ENCODE measurements at places on chromosomes 5 and 9.

- H3K27ac ChIP-seq, result no peak overlapping the region
- no peak overlapping the region for H3K4me3 ChIP-seq
- H3K27me3 ChIP-seq, result no peaks in the 10 kb centered on the region
- H3K36me3 ChIP-seq, result no peaks in the 10 kb centered on the region
Measured at GRCh38 chr9:75389101-75389500, 300.8 kb downstream of the OSTF1 start.

GRCh38 chr5:174073122-174073660, 27.7 kb downstream of the NSG2 start:
- H3K27me3 ChIP-seq, result peaks cover 93% of the 10 kb centered on the region
- no peaks in the 10 kb centered on the region for H3K4me1 ChIP-seq
- no peak for DNase-seq
- H3K36me3 ChIP-seq, result no peaks in the 10 kb centered on the region

DNA sequence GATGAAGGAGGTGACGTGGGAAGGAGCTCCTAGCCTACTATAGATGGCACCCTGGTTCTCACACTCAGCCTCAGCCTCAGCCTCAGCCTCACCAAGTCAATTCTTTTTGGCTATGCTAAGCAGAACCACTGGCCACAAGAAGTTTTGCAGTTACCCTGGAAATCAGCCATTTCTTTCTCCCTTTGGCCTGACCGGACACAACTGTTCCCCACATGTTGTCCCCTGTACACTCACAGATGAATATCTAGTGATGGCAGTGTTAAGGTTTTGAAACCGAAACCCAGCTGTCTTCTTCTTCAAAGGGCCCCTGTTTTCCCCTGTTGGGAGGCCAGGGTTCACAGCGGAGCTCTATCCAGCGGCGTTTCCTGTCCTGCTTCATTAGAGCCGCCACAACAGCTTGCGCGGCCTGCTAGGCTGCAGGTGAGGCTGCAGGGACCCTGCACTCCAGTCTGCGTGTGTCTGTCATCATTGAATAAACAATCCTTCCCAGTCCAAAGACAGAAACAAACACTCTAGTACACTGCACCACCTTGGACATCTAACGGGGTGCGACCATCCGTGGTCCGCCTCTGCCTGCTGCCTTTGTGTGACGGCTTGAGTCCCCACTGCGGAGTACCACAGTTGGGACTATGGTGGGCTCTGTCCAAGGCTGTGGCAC, 250.5 kb downstream of the DENND1A start:
- H3K27me3 ChIP-seq, result no peaks in the 10 kb centered on the region
- H3K4me1 ChIP-seq, result peaks cover 5% of the 10 kb centered on the region
- H3K36me3 ChIP-seq, result peaks cover 5% of the 10 kb centered on the region
- no peak overlapping the region for H3K4me3 ChIP-seq

DNA sequence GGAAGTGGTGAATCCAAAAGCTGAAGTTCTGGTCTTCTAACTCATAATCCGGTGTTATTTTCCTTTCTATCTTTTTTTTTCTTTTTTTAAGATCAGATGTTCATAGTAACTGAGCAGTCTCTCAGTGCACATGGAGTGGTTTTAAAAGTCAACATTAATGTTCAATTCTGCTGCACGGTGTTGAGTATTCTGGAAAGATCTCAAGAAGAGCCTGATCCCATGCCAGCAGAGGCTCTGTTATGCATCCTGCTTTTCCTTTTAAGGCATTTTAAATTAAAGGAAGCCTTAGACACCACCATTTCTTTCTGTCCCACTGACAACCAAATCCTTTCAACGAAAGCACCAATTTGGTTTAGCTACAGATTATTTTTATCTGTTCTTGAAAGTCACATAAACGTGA, 33.4 kb downstream of the SEMA5A start:
- DNase-seq, result no peak
- H3K27ac ChIP-seq, result no peak overlapping the region
- no peak overlapping the region for H3K4me3 ChIP-seq
- no peaks in the 10 kb centered on the region for H3K36me3 ChIP-seq
- H3K27me3 ChIP-seq, result no peaks in the 10 kb centered on the region
- H3K4me1 ChIP-seq, result no peaks in the 10 kb centered on the region

- peaks cover 28% of the 10 kb centered on the region for H3K36me3 ChIP-seq
- no peak overlapping the region for H3K27ac ChIP-seq
- DNase-seq, result no peak
- no peaks in the 10 kb centered on the region for H3K4me1 ChIP-seq
- no peaks in the 10 kb centered on the region for H3K27me3 ChIP-seq
- H3K4me3 ChIP-seq, result no peak overlapping the region
Measured at GRCh38 chr9:113589890-113590289, 126.4 kb downstream of the RGS3 start.

DNA sequence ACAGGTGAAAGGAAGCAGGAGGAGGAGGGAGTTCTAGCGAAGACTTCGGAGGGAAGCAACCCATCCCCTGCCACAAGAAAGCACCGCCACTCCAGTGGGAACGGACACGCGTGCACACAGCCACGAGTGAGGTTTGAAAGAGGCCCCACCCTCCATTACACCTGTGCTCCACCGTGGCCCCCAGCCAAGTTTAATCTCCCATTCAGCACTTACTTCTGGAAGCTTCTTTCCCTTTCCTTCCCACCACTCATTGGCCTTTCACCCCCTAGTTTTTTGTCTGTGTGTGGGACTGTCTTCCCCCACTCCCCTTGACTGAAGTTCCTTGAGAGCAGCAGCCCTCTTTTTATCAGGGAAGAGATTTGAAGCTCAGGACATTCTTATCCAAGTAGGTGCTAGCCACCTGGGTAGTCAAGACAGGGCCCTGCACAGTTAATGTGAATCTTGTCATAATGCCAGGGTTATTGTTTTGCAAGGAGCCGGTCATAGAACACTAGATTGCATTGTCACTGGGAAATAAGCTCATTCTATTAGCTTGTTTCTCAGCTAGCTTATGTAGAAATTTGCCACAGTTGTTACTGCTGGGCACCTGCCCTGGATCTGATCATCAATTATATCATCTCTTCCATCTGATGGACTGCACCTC, 256.0 kb downstream of the DOCK8 start:
- no peak for DNase-seq
- no peaks in the 10 kb centered on the region for H3K27me3 ChIP-seq
- peak overlapping the region; percentile 86 for H3K4me3 ChIP-seq
- peak overlapping the region; percentile 31 for H3K27ac ChIP-seq

DNA sequence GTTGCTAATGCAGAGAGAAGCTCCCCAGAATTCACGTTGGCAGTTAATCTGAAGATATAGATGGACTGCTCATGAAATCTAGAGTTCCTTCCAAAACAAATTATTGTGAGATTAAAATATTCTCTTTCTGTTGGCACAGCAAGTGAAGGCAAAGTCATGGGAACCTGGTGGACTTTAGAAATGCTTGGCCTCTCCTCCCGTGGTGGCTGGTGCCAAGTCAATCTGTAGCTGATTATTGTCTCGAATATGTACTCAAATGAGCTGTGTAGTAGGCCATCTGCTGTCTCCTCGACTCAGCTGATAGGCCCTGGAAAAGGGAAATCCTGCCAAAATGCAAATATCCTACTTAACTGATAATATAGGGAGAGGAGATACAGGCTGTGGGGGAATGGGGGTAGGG, 69.3 kb downstream of the DAPK1 start:
- peaks cover 35% of the 10 kb centered on the region for H3K36me3 ChIP-seq
- H3K4me3 ChIP-seq, result no peak overlapping the region
- H3K4me1 ChIP-seq, result peaks cover 85% of the 10 kb centered on the region

DNA sequence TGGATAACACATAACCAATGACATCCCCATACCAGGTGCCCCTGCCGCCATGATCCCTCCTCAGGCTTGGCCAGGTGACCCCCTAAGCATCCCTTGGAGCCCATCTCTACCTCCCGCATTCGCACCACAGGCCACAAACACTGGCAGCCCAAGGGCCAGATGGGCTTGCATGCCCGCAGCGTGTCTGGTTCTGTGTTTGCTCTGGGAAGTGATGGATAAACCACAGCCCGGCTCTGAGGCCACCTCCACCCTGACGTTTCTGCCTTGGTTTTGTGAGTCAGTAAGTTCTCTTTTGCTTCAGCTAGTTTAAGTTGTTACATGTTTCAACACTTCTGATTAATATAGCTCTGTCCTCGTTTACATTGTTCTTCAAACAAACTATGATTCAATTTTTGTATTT, 172.4 kb upstream of the PHYKPL start:
- no peak overlapping the region for H3K27ac ChIP-seq
- no peak overlapping the region for H3K4me3 ChIP-seq
- DNase-seq, result no peak

- peaks cover 8% of the 10 kb centered on the region for H3K36me3 ChIP-seq
- DNase-seq, result no peak
- H3K27ac ChIP-seq, result peak overlapping the region; percentile 50
Measured at GRCh38 chr9:109098960-109099308, 20.8 kb downstream of the TMEM245 start.

DNA sequence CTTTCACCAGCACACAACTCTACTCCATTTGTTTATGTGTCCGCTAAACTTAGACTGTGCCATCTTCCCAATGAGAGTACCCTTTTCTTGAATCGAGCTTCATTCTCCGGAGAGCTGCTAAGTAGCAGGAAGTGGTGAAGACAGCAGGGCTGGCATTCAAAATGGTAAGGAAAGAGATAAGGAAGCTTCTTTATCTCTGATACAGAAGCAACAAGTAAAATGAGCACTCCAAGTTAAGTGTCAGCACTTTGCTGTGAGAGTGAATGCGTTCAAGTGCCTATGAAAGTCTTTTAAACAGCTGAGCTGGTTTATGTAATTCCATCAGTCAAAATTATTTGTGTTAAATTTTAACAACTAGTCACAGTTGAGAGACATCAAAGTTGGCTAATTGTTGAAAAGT, 386.8 kb upstream of the PTPRD start:
- H3K4me3 ChIP-seq, result no peak overlapping the region
- no peaks in the 10 kb centered on the region for H3K36me3 ChIP-seq
- DNase-seq, result no peak
- no peaks in the 10 kb centered on the region for H3K4me1 ChIP-seq
- H3K27ac ChIP-seq, result no peak overlapping the region

DNA sequence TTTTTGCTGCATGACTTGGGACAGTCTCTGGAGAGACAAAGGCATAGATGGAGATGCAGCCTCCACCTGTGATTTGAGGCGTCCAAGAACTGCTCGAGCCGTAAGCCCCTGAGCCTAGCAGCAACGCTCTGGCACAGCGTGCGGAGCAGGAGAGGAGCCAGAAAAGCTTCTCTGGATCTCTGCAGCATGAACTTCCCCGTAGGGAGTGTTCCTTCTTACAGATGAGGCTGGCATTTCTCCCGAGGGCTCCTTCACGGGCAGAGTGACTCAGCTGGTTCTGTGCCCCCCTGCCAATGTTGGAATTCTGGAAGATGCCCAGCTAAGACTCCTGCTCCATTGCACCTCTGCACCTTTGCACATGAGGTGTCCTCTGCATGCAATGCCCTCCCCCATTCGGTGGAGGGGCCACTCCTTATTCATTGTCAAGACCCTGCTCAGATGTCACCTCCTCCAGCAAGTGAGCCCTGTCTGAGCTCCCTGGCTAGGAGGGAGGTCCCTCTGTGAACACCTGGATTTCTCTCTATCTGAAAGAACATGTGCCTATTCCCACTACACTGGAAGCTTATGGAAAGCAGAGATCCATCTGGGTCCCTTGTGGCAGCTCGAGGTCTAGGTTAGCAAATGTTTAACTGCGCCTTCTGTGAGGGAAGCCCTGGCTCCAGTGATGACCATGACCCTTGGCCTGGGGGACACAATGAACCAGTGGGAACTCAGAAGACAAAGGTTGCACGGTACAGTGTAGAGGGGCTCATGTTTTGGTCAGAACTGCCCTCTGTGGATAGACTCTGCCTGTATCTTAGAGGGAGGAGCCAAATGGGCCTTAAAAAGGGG, 39.6 kb downstream of the SH3PXD2B start:
- no peak overlapping the region for H3K27ac ChIP-seq
- no peak overlapping the region for H3K4me3 ChIP-seq
- peaks cover 3% of the 10 kb centered on the region for H3K4me1 ChIP-seq
- H3K27me3 ChIP-seq, result no peaks in the 10 kb centered on the region

- H3K36me3 ChIP-seq, result no peaks in the 10 kb centered on the region
- H3K4me1 ChIP-seq, result no peaks in the 10 kb centered on the region
Measured at GRCh38 chr5:19862711-19863110, 125.3 kb downstream of the CDH18 start.

GRCh38 chr5:19498852-19499251, 489.1 kb downstream of the CDH18 start:
- DNase-seq, result no peak
- no peak overlapping the region for H3K27ac ChIP-seq
- no peaks in the 10 kb centered on the region for H3K27me3 ChIP-seq
- H3K36me3 ChIP-seq, result no peaks in the 10 kb centered on the region

- H3K27ac ChIP-seq, result no peak overlapping the region
- H3K4me3 ChIP-seq, result no peak overlapping the region
- no peaks in the 10 kb centered on the region for H3K27me3 ChIP-seq
Measured at GRCh38 chr5:37002176-37002751, 125.7 kb downstream of the NIPBL start.

- DNase-seq, result no peak
- peaks cover 18% of the 10 kb centered on the region for H3K27me3 ChIP-seq
- H3K36me3 ChIP-seq, result no peaks in the 10 kb centered on the region
- H3K4me3 ChIP-seq, result no peak overlapping the region
- no peaks in the 10 kb centered on the region for H3K4me1 ChIP-seq
- H3K27ac ChIP-seq, result no peak overlapping the region
Measured at GRCh38 chr9:92146610-92147009, 31.4 kb upstream of the SPTLC1 start.

- no peaks in the 10 kb centered on the region for H3K36me3 ChIP-seq
- no peaks in the 10 kb centered on the region for H3K4me1 ChIP-seq
- H3K27me3 ChIP-seq, result peaks cover 70% of the 10 kb centered on the region
- H3K27ac ChIP-seq, result no peak overlapping the region
- no peak overlapping the region for H3K4me3 ChIP-seq
Measured at GRCh38 chr5:7814816-7815215, 36.1 kb downstream of the CFAP90 start.

DNA sequence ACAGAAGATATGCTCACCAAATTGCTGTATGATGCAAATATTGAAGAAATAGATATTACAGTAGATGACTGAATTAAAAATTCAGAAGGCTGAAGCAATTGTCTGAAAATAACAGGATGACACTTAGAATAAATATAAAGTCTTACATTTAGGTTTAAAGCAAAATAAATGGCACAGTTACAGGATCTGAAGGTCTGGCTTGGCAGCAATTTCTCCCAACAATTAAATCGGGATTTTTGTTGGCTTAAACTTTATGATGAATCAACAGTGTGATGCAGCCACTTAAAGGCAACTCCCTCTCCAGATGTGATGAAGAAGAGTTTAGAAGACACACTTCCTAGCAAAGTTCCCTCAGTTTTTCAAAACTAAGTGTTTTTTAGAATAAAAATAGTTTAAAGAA, 80.5 kb downstream of the NREP start:
- H3K4me3 ChIP-seq, result no peak overlapping the region
- H3K4me1 ChIP-seq, result peaks cover 34% of the 10 kb centered on the region
- H3K27me3 ChIP-seq, result no peaks in the 10 kb centered on the region
- no peak overlapping the region for H3K27ac ChIP-seq

DNA sequence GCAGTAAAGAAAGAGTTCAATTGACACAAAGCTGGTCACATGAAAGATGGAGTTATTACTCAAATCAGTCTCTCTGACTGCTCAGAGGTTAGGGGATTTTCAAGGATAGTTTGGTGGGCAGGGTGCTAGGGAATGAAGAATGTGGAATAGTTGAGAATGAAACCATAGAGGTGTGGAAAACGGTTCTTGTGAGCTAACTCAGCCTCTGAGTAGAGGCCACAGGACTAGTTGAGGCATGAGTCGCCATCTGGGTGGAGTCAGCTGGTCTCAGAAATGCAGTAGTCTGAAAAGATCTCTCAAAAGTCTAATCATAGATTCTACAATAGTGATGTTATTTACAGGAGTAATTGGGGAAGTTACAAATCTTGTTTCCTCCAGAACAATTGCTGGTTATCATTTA, 178.9 kb upstream of the SPEF2 start:
- no peak overlapping the region for H3K27ac ChIP-seq
- H3K4me3 ChIP-seq, result no peak overlapping the region
- DNase-seq, result no peak
- H3K27me3 ChIP-seq, result no peaks in the 10 kb centered on the region
- no peaks in the 10 kb centered on the region for H3K36me3 ChIP-seq
- no peaks in the 10 kb centered on the region for H3K4me1 ChIP-seq

All from Calu3 (cell line).